Natural killer cell (primary cell): ENCODE measurements at places on chromosomes 13 and 19. TPM values are rescaled to one million over a fixed set of nuclear protein-coding genes. Genes with fewer than 3 reads are reported as not detected.
A peak's percentile ranks its signal among the peaks of the same experiment; 100 is the strongest.

The TICAM1 gene
- 24.8 TPM for total RNA-seq

GRCh38 chr13:112670864-112671263, 19.0 kb upstream of the ATP11A start:
- no peak for DNase-seq

- no peak for DNase-seq
These were observed 2.8 kb upstream of the A1BG start for GRCh38 chr19:58355908-58356765.

GRCh38 chr13:95226476-95226875, 74.8 kb downstream of the ABCC4 start:
- DNase-seq, result no peak

The SLC25A41 gene
- total RNA-seq, result not detected

DNA sequence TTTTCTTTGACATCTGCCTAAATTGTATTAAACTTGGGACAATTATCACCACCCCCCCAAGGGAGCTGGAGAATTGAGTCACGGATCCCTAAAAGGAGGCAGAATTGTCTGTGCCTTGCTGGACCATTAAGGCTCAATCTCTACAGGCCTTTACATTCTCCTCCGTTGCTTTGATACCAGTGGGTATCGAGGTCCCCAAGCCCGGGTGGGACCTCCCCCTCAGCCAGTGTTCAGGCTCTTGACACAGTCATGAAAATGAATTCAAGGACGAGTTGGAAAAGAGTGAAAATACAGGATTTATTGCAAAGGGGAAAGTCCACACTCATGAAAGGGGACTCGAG, 5.6 kb downstream of the PPP1R15A start:
- DNase-seq, result peak; percentile 26

- no peak for DNase-seq
These were observed 9.4 kb downstream of the PCDH20 start for GRCh38 chr13:61406275-61406674.

The SERPINE3 gene
- not detected for total RNA-seq

GRCh38 chr13:31191748-31192147, 8.0 kb upstream of the B3GLCT start:
- no peak for DNase-seq

DNA sequence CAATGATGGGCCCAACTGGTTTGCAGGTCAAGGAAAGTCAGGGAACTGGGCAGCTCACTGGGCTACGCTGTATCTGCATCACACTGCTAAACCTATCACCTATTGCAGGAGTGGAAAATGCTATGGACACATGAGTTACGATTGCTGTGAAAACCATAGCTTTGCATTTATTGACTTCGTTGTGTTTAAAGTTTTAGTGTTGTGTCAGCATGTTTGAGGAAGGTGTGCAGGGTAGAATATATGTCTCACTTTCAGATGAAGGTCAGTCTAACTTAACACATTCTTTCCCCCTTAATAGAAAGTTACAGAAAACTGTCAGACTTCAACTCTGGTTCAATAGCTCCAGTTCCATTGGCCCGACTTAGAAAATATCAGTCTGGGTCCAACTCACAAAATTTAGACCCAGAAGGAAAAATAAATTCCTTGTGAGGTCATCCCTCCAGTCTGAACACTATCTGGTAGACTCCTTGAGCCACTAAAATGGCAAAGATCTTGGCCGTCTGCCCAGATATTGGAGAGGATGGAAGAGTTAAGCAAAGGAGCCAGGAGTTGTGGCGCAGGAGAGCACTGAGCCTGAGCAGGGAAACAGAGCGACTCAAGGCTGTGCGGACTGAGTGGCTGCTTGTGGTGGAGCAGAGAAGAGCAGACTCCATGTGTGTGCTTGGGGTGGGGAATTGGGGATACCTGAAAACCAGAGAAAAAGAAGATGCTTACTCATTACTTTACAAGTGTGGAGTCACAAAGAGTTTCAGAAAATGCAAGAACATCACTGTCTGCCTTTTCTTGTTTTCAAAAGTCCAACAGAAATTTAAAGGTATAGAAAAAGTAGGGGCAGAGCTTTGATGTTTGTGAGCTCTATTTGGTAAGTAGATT, 518.5 kb downstream of the FGF9 start:
- DNase-seq, result no peak

DNA sequence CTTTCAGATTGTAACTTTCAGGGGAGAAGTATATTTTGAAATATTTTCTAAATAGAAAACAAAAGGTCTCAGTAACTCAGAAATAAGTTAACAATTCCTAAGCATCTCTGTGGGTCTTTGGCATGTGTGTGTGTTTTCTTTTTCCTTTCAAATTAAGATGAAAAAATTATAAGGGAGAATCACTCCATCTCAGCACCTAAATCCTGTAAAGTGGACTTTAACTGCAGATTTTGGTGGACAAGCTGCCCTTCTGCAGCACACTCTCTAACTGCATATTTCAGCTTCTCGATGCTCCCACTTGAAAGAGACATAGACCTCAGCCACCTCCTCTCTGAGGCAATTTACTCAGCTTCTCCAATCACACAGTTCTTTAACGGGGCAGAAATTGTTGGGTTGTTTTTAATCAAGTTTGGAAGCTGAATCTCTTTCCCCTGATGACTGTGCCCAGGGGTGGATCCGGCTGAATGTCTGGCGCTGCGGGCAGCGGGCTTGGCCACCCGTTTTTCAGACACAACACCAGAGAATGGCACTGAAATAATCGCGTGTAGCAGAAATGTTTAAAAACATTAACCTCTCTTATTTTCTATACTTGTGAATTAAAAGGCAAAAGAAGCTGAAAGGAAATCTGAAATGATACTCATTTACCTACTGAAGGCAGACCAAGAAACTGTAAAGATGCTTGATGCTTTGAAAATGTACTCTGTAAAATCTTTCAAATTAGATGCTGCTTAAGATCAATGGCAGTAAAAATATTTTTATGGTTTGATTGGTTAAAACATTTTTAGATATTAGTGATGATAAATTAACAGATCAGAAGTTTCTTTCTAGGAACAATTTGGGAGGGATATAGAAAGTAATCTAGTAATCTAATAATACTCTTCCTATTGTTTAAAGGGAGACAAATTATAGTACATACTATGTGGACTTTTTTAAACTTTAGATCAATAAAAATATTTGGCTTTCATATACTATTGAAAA, 12.4 kb downstream of the ZIC2 start:
- no peak for DNase-seq

The C19orf67 gene
- 0.53 TPM for total RNA-seq

- DNase-seq, result no peak
These were observed 1.7 kb upstream of the BCAM start for GRCh38 chr19:44807162-44807561.

The KLK6 gene
- not detected for total RNA-seq

The ZNF473 gene
- 12.9 TPM for total RNA-seq

The KIR2DL4 gene
- 7.3 TPM for total RNA-seq

DNA sequence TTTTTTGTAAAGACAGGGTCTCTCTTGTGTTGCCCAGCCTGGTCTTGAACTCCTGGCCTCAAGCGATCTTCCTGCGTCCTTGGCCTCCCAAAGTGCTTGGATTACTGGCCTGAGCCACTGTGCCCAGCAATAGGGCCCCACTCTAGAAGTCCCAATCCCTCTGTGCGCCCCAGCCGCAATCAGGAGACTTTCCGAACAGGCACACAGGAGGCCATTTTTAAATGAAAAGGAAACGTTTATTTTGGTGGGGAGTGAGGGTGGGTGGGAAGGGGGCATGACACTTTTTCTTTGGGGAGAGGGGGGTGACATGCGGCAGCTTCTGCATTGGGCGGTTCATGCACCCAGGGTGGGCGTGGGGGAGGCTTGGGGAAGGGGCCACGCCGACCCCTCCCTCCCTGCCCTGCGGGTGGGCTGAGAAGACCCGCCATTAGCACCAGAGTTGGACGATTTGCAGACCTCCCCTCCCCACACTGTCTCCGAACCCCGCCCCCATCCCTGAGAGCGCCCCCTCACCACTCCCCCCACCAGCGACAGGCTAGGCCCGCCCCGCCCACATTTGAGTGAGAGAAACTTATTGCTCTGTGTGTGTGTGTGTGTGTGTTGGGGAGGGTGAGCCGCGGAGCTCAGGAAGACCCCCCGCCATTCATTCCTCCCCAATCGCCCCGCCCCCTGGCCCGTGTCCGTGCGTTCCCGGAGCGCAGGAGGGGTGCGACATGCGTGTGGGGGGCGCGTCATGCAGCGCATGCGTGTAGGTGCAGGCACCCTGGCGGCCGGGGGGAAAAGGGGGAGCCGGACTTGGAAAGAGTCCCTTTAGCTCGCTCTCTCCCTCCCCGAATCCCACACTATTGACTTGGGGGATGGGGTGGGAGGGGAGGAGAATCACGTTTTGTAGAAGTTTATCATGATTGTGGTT, 17.2 kb downstream of the KCNC3 start:
- DNase-seq, result no peak

The LMTK3 gene
- total RNA-seq, result 1.9 TPM

GRCh38 chr13:29703421-29703820, 107.9 kb upstream of the SLC7A1 start:
- no peak for DNase-seq

The ZNF443 gene
- 3.9 TPM for total RNA-seq

GRCh38 chr13:29877456-29878078, 27.1 kb upstream of the UBL3 start:
- DNase-seq, result no peak

GRCh38 chr13:103517066-103517767, 451.0 kb upstream of the SLC10A2 start:
- no peak for DNase-seq

The SLC15A1 gene
- not detected for total RNA-seq

GRCh38 chr13:50521831-50522149, 321.7 kb downstream of the DLEU7 start:
- DNase-seq, result no peak

GRCh38 chr13:47146991-47147811, 250.3 kb upstream of the HTR2A start:
- no peak for DNase-seq

DNA sequence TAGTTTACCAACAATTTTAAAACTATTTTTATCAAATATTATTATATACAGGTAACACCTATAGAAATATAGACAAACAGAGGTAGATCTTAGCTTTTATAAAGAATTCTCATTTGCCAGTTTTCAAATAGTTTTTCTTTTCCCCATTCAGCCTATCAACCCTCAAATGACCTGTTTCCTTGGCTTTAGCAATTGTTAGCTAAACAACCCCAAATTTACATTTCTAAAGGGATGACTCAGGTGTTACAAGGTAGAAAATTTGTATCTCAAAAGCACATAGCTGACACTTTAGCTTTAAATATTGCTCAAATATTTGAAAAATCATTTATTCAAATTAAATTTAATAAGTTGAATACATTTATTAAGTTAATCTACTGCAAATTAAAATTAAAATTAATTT, 1207.2 kb downstream of the SLITRK1 start:
- DNase-seq, result no peak

GRCh38 chr13:94261163-94261562, 218.3 kb downstream of the DCT start:
- no peak for DNase-seq

The FFAR2 gene
- 1.6 TPM for total RNA-seq

- no peak for DNase-seq
These were observed 3.8 kb downstream of the KDM4B start for GRCh38 chr19:4972509-4973230.

The ADGRE2 gene
- total RNA-seq, result 6.1 TPM

GRCh38 chr19:11678504-11678903, 60.2 kb downstream of the ZNF823 start:
- DNase-seq, result no peak

The ZNF506 gene
- total RNA-seq, result 44.0 TPM

GRCh38 chr19:44813070-44813840, 4.4 kb downstream of the BCAM start:
- DNase-seq, result no peak

DNA sequence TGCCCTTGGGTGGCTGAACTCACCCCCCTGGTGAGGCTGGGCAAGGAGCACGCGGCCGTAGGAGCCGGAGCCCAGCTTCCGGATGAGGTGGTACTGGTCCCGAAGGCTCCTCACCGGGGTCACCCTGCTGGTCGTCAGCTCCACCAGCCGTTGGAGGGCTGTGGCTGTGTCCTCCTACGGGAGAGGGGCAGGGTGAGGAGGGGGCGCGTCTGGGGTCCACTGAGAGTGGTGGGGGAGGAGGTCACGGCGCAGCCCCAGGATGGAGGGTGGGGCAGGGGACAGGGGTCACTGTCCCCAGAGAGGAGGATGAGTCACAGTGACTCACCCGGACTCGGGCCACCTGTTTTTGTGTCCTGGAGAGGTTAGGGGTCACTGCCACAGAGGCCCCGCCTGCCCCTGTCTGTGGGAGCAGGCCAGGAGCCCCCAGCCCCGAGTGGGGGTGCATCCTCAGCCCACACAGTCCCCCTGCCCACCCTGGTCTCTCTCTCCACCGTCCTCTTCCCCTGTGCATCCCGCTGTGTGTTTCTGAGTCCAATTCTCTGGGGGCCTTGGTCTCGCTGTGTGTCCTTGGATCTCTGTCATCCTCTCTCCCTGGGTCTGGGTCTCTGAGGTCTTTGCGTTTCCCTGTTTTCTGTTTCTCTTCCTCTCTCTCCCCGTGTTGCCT, 435 bp downstream of the SBK3 start:
- no peak for DNase-seq

DNA sequence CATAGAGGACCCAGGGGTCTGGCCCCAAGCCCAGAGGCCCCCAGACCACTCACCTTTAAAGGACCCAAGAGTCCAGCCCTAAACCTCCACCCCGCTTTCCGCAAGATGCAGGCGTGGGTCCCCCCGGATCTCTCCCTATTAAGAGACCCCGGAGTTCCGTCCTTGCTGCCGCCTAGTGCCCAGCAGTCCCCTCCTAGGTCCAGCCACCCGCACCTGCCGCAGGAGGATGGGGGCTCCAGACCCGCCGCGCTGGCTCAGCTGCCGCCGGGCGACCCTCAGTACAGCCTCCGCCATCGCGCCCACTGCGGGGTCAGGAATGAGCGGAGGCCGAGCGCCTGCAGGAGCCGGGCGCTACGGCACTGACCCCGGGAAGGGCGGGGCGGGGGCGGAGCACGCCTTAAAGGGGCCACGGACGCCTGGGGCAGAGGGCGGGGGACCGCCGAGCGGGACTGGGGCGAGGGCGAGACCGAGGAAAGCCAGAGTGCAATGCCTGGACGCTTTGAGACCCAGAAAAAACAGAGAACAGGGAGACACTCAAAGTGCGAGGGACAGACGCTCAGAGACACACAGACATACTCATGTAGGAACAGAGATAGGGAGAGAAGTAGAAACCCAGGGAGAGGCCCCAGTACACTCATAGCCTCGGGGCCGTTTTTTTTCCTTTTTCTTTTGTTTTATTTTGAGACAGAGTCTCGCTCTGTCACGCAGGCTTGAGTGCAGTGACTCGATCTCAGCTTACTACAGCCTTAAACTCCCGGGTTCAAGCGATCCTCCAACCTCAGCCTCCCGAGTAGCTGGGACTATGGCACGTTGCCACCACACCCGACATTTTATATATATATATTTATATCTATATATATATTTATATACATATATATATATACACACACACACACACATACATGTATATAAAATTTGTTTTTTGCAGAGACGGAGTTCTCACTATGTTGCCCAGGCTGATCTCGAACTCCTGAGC, at the start of gene ETHE1:
Gene ETHE1 (minus strand): TSS at position 318 of the 976 bp plus-strand sequence. CDS start 24 bp downstream, at position 294.
- DNase-seq, result peak; percentile 76

The KCTD12 gene
- 2.4 TPM for total RNA-seq
